ENCODE measurements at places on chromosomes 13 and 19.

- no peak for DNase-seq
Observed at GRCh38 chr19:38421856-38422255, 4.2 kb downstream of the RASGRP4 start.

DNA sequence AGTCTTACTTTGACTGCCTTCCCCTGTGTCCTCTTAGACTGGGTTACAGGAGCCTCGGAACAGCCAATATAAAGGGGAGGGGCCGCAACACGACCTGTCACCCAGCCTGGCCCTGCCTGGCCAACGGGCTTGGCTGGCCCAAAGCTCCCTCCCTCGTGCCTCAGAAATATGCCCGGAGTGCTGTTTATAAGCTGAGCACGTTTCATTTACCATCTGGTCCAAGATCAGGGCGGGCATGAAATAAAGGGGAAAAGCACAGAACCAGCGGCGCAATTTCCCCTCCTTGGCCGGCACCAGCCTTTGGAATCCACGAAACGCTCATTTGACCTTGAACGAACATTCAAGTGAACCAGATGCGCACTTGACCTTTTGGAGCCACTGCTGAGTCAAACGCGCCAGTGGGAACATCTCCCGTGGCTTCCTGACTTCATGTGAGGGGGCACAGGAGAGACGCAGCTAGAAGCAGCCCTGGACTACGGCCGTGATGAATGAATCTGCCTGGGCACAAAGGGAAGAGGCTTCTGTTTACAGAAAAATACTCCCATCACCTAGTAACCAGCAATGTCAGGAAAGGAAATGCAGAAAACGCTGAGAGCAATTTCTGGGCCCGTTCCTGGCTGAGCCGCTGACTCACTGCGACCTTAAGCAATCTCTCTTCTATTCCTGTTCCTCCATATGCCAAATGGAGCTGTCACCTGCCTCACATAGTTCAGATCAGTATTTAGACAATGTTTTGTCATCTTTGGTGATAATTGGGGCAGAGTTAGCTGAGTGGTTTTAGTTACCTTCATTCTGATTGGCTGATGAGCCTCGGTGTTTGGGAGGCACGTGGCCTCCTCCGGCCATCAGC lies 53.3 kb downstream of the RFX2 start:
- peak; percentile 91 for DNase-seq

GRCh38 chr13:51995677-51996551 lies 15.3 kb downstream of the ATP7B start:
- DNase-seq, result no peak

DNA sequence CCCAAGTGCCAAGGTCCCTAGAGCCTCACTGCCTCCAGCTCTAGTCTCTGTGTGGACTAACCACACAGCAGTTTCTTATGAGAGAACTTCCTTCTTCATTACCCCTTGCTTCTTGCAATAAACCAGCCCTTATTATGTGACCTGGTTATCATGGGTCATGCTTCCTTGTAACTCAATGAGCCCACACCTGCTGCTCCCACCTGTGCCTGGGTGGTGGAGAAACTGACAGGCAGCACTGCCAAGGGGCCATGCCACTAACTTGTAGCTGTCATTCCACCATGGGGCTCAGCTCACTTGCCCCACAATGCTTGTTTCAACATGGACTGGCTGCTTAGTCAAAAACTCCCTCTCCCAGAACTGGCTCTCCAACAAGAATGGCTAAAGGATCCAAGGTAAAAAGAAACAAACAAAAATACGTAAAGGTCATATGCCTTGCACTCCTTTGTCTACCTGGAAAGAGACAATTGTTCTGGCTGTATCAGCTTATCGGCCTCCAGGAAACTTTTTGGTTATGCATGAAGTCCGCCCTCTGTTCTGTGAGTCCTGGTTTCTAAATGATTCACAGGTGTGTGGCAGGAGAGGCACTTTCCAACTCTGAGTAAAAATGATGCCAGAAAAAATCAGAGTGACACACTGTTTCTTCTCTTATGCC lies 446.4 kb downstream of the COG6 start:
- no peak for DNase-seq
